Stimulated activated CD4-positive, alpha-beta T cell treated with anti-CD3 and anti-CD28 coated beads, TNF-alpha, amount 100 ng/mL, for 48 hours (primary cell): ENCODE measurements at places on chromosomes 2 and 18.

DNA sequence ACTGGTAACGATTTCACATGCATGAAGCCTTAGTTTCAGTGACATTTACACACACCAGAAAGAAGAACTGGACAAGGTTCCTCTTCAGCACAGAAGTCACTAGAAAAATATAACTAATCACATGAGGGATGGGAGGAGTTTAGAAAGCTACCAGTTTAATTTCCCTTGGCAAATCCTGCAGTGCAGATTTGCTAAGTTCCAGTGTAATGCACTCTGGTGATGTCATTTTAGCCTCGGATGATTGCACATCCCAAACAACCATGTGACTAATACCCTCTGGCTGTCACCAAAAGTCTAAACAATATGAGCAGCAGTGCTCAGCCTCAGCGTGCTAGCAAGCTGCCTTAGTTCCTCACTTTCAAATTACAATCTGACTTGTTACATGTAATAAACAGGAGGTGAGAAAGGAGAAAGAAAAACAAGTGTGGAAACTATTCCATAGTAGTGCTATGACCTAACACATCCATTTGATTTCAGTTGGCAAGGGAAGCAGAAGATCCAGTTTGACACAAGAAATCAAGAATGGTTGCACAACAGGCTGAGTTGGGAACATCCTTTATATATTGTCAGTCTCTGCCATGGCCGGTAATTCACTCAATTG lies 35.3 kb upstream of the PPP1CB start:
- no peak for DNase-seq

GRCh38 chr2:11941201-11942177 lies 195.1 kb downstream of the LPIN1 start:
- DNase-seq, result no peak

- no peak for DNase-seq
Measured at GRCh38 chr18:79487183-79487800, 91.6 kb downstream of the NFATC1 start.

DNA sequence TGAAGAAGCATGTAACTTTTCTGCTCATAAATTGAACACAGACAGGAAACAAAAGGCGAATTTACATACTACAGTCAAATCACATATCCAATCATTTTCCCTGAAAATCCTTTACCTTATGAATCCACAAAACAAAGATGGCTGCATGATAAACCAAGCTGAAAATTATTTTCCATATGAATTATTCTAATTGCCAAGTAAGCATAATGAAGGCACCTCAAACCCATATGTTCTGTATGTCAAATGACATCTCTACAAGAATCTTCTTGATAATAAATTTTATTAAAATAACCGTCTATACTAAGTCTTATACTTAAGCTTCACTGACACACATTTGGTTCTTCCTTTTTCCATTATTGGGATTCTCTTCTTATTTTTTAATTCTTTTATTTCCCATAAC lies 1242.6 kb downstream of the CNTNAP5 start:
- DNase-seq, result no peak

DNA sequence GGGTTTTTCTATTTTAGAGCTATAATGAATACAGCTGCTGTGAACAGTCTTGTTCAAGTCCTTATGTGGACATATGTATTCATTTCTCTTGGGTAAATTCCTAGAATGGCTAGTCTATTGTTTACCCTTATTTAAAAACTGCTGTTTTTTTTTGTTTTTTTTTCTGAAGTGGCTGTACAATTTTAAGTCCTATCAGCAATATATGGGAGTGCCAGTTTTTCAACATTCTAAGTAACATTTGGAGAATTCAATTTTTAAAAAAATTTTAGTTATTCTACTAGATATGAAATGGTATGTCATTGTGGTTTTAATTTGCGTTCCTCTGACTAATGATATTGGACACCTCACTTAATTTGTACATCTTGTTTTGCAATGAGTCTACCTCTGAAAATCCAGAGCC lies 349.7 kb downstream of the SATB2 start:
- no peak for DNase-seq
